NCI-H187 treated with DMSO at 0.1 percent for 48 hours (cell line): ENCODE measurements at places on chromosomes 3 and 15.
A peak's percentile ranks its signal among the peaks of the same experiment; 100 is the strongest.

DNA sequence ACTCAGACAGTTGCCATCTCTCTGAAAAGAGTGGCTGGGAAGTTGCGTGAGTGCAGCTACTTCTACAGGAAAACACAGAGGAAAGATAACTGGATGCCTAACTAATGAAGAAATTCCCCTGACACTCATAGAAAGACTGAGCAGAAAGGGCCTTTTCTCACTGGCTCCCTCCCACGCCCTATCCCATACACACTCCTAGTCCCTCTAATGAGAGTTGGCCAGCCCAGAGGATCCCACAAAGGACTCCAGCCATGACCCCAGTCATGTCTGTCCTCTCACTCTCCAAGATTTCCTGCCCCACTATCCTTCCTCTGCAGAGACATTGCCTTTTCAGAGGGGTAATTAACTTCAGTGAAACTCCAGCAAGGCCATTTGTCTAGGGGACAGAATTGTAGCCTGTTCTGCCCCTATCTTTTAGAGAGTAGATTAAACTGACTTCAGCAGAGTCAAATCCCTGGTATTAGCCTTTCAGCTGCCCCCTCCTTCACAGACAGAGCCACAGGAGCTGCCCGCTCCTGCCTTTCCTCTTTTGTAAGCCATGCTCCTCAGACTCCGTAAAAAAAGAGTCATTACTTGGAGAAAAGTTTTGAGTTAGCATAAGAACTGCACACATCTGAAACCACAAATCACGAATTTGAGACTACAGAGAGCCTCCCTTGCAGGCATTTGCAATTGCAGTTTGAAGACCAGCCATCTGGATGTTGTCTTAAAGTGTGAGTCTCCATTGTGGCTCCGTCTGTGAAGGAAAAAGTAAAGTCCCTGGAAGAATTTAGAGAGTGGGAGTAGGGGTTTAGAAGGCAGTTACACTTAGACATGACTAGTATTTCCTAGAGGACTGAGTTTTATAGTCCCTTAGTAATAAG is 129.1 kb upstream of the SEMA6D start:
- DNase-seq = no peak

DNA sequence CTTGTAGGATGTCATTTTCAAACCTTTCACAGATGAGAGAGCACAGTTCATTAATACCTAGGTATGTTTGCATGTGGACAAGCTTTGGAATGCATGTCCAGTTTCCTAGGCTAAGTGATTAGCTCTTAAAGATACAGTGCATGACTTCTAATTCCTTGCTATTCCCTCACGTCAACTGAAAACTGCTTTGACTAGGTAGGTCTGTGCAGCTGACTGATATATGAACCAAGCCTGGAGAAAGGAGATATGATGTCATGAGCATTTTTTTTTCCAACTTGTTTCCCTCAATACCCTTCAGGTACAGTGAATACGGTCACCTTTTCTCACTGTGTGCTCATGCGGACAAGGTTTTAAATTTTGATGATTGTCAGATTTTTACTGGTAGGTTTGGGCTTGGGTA is 41.6 kb upstream of the TASOR start:
- DNase-seq = no peak

GRCh38 chr15:26453914-26454313 is 319.0 kb downstream of the GABRB3 start:
- no peak for DNase-seq

DNA sequence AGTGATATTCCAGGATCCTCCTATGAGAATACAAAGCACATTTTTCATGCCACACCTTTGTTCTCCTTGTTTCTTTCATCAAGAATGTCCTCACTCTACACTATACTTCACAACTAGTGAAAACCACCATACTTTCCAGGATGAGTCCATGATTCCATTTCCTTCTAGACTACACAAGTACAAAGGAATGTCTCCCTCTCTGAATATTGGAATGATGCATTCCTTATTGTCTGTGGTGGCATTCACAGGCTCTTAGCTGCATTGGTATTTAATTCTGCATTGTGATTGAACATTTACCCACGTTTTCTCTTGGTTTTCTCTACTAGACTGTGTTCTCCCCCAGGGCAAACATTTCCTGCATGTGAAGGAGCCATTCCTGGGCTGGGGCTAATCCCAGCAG is 217.5 kb downstream of the RAP2B start:
- DNase-seq = no peak

GRCh38 chr3:144051211-144051610 is 79.6 kb downstream of the DIPK2A start:
- no peak for DNase-seq

- no peak for DNase-seq
Observed at GRCh38 chr3:50121072-50122032, 32.6 kb downstream of the RBM5 start.

DNA sequence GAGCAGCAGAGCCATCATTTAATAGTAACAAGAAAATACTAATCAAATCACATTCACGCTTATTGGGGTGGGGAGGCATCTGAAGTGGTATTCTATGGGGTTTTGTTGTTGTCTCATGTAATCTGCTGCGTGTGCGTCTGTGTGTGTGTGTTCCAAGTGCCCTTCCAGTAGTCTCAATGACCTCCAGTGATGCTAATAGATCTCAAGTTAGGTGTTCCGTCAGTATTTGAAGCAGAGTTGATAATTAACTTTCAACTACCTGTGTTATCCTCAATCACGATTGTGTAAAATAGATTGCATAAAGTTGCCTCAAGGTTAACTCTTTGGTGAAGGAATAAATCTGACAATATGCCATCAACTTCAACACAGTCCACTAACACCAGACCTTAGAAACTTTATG is 375.0 kb downstream of the MECOM start:
- DNase-seq = no peak

DNA sequence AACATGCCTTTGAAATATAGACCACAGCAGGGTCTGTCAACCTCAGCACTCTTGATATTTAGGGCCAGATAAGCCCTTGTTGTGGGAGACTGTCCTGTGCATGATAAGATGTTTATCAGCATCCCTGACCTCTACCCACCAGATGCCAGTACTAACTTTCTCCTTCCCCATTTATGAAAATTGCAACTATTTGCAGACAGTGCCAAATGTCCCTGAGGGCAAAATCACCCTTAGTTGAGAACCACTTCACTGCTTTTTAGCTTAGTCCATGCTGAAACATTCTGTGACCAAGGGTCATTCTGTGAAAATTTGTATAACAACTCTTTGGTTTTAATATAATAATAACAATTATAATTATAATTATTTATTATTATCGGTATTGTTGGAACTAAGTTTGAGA is 1032.4 kb downstream of the MCTP2 start:
- no peak for DNase-seq

DNA sequence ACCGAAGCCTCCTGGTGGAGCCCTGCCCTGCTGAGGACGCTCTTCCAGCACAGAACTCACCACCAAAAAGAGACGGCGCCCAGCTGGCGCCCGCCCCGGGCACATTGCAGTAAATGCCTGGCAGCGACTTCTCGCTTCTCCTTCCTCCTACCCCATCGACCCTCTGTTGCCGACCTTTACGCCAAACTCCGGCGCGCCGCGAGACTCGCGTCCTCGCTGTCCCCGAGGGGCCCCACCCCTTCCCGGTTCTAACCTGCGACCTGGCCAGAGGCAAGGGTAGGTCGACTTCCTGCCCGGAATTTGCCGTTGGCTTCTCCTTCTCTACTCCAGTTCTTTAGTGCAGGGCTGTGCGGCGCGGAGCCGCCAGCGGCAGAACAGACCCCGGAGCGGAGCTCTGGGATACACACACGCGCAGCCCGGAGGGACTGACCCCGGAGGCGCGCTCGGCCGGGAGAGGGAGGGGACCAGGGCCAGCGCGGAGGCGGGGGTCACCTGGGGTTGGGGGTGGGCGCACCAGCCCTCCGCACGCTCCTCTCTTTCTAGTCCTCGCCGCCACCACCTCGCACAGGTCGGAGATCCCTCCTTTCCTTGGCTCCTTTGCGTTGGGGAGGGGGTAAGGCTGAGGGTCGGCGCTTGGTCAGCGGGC is 226.6 kb upstream of the AZI2 start:
- no peak for DNase-seq

DNA sequence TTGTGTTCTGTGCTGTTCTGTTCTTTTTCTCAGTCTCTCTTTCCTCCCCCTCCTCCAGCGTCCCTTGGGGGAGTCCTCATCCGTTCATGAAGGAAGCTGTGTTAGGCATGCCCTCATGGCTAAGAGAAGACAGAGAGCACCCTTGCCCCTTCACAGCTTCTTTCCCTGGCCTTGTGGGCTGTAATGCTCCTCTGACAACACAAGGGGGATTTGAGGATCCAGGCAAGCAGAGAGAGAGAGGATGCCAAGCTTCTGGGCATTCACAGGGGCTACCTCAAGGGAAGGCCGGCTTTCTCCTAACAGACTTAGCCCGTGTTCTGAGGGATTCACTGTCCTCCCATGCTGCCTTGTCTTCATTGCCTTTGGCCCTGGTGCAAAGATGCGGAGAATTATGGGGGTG is 389.5 kb downstream of the LRTM1 start:
- DNase-seq = no peak

DNA sequence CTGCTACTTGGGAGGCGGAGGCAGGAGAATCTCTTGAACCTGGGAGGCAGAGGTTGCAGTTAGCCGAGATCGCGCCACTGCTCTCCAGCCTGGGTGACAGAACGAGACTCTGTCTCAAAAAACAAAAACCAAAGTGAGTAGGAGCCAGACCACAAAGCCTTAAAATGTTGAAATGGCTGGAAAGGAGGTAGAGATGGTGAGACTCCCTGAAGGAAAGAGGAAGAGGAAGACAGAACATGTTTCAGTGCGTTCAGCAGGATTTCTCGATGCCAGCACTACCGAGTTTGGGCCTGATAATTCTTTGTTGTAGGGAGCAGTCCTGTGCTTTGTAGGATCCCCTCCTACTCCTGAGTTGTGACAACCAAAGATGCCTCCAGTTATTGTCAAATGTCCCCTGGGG is 189.9 kb downstream of the AKAP13 start:
- no peak for DNase-seq

DNA sequence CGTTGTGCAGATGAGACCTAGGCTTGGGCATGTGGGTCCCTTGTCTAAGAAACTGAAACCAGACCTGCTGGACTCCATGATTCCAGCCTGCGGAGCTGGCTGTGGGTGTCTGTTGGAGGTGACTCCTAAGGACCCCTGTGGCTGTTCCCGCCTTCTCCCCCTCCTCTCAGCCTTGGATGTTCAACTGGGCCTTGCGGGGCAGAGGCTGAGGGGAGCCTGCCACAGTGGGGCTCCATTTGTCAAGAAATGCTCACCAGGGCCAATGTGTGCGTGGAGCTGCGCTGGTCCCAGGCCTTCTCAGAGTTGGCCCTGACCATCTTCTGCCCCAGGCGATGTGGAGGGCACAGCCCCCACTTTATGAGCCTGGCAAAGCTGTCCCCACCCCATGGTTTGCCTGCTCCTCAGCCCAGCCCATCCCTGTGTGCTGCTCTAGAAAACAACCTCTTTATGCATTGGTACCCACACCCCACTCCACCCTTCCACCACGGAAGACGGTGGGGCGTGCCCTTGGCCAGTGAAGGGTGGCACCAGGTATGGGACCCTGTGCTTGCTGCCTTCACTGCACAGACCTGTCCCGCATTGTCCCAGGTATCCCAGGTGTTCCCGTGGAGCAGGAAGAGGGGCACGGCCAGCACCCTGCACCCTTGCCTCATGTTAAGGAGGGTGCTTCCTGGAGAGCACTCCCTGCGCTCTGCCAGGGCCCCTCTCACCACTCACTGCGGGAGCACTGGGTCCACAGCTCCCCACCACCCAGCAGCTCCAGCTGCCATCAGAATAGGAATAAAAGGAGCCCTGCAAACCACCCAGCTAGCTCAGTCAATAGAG is 7.9 kb downstream of the MESP2 start:
- DNase-seq = no peak

GRCh38 chr3:48088056-48088748 is 72.0 kb upstream of the MAP4 start:
- DNase-seq = no peak

DNA sequence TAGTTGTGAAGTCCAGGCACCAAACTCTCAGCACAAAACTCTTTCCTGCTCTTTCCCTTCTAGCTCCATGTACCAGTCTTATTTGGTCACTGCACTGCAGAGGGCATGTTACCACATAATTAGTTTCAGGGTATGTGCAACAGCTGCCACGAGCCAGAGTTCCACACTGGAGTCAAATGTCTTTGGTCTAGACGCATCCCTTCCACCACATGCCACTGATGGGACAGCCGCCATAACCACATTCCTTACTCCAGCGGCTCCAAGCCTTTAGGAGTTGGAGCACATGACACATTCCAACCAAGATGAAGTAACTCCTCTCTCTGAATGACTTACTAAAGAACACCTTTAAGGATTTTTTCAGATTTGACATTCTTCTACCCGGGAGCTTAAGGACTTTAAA is 153.4 kb downstream of the ERC2 start:
- DNase-seq = no peak

- DNase-seq = no peak
Observed at GRCh38 chr3:4977853-4978203, 1.4 kb upstream of the BHLHE40 start.

GRCh38 chr3:6524479-6524878 is 336.4 kb upstream of the GRM7 start:
- DNase-seq = no peak

DNA sequence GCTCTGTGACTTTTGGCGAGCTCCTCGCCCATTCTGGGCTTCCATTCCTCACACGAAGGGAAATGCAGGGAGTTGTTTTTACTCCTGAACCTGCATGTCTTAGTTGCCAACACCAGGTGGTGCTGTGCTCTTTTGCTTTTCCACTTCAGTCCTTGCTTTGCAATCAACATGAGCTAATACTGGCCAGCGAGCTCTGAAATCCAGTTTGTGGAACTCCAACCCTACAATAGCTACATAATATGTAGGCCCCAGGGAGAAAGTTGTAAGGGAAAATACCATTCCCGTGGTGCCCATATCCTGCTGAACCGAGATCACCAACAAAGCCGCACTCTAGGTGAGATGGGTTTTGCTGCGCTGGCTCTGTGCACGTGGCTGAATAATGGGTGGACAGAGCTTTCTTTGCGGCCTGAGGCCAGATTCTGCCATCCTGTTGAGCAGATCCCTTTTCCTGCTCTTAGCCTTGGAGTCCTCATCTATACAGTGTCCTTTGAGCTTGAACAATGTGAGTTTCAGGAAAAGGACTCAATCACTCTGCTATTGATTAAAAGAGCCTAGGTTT is 25.0 kb downstream of the LSM3 start:
- no peak for DNase-seq

- DNase-seq = no peak
Observed at GRCh38 chr15:53710906-53711305, 48.6 kb downstream of the WDR72 start.

DNA sequence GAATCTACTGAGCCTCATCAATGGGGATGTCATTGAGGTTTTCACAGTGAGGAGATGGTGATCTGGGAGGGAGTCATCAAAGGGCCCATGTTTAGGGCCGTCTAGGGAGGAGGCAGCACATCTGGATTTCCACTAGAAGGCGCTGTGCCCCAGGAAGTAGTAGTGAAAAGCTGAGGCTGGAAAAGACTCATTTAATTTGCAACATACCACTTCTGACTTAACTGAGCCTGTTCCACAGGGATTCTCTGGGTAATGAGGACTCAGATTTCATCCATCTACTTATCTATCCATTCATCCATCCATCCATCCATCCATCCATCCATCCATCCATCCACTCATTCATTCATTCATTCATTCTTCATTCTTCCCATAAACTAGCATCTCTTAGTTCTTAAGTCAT is 17.4 kb upstream of the SHF start:
- peak; percentile 5 for DNase-seq
